ENCODE measurements at places on chromosomes 5 and 9.

DNA sequence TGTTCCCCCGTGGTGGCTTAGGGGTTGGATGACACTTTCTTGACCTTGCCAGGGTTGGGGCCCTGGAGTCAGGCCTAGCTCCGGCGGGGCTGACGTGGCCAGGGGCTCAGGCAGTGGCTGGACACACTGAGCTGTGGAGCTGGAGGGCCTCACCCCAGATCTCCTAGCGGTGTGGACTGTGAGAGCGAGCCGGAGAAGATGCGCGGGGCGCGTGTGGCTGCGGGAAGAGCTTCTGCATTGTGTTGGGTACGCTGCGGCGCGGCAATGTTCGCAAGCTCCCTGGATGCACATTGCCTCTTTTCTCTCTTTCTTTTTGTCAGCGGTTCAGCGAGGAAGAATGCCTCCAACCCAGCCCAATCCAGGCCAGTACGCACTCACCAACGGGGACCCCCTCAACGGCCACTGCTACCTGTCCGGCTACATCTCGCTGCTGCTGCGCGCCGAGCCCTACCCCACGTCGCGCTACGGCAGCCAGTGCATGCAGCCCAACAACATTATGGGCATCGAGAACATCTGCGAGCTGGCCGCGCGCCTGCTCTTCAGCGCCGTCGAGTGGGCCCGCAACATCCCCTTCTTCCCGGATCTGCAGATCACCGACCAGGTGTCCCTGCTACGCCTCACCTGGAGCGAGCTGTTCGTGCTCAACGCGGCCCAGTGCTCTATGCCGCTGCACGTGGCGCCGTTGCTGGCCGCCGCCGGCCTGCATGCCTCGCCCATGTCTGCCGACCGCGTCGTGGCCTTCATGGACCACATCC, 4.8 kb downstream of the NR2F1 start:
- DNase-seq: no peak

GRCh38 chr5:171149333-171149732, 159.7 kb upstream of the TLX3 start:
- no peak for DNase-seq

- DNase-seq: peak; percentile 11
These were observed 45.7 kb downstream of the TMEM174 start for GRCh38 chr5:73218552-73219171.

DNA sequence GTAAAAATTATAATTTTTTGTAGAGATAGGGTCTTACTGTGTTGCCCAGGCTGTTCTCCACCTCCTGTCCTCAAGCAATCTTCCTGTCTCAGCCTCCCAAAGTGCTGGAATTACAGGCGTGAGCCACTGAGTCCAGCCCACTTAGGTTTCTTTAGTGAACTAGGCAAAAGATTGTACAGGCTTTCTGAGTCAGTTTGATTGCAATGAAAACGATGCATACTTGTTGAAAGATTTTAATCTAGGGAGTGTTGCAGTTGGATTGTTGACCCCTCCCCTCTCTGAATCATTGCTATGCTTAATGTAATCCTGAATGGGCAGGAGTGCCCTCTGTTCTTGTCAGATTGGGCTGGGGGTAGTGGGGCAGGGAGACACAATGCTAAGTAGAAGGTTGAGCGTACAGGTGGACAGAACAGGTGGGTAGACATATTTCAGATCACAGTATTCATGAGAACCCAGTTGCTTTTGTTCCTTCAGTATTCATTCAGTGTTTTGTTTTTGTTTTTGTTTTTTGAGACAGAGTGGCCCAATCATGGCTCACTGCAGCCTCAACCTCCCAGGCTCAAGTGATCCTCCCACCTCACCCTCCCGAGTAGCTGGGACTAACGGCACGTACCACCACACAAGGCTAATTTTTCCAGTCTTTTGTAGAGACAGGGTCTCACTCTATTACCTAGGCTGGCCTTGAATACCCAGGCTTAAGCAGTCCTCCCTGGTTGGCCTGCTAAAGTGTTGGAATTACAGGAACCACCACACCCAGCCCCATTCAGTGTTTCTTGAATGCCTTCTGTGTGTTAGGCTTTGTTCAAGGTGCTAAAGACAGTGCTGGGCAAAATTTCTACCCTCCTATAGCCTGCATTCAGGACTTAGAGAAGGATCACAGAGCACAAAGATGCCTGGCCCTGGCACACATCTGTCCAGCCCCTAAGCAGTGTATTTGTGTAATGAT, 70.1 kb downstream of the KIAA1958 start:
- no peak for DNase-seq

- DNase-seq: no peak
These were observed 12.6 kb upstream of the EXOC3 start for GRCh38 chr5:430214-430925.

- DNase-seq: no peak
These were observed 60.9 kb downstream of the NNT start for GRCh38 chr5:43663916-43664315.

- DNase-seq: no peak
These were observed 79.4 kb downstream of the AMBP start for GRCh38 chr9:113998525-113999255.

DNA sequence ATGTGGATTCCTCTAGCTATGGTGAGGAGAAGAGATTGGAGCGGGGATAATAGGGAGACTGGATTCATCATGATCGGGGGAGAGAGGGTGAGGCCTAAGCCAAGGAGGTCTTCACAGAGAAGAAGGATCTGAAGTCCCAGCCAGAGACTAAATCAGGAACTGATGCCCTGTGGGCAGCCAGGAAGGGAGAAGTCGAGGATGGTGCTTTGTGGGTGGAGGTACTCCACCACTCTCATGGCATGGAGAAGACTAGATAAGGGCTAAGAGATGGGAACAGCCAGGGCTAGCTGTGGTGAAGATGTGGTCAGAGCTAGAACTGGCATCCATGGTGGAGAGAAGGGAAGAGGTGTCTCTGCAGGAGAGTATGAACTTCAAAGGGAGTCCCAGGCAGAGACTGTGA, 3.0 kb upstream of the RGS14 start:
- no peak for DNase-seq

GRCh38 chr9:1034271-1034670, 15.9 kb upstream of the DMRT2 start:
- DNase-seq: no peak

GRCh38 chr5:130994496-130995253, 170.4 kb downstream of the HINT1 start:
- no peak for DNase-seq

DNA sequence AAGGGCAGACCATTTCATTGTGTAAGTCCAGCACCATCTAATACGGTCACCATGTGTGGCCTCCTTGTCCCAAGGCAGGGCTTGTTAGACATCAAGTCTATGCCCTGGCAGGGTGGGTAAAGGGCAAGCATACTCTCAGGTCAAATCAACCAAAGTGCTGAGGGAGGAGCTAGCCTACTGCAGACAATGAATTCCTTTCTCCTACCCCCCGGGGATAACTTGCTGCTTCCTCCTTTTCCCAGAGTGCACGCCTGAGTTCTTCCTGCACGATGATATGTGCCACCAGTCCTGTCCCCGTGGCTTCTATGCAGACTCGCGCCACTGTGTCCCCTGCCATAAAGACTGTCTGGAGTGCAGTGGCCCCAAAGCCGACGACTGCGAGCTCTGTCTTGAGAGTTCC, 71.4 kb downstream of the RFK start:
- no peak for DNase-seq

DNA sequence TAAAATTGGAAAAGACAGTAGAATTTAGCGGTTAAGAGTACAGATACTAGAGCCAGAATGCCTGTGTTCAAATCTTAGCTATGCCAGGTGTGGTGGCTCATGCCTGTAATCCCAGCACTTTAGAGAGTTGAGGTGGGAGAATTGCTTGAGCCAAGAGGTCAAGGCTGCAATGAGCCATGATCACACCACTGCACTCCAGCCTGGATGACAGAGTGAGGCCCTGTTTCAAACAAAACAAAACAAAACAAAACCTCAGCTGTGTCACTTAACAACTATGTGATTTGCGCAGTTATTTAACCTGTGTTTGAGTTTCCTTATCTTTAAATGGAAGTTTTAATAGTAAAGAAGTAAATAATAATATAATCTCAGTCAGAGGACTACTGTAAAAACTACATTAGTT, 68.3 kb downstream of the TBCA start:
- DNase-seq: no peak

- DNase-seq: no peak
These were observed 167.3 kb upstream of the MOCS2 start for GRCh38 chr5:53276825-53277224.

- no peak for DNase-seq
These were observed 474 bp downstream of the HMGCR start for GRCh38 chr5:75337366-75338021.

DNA sequence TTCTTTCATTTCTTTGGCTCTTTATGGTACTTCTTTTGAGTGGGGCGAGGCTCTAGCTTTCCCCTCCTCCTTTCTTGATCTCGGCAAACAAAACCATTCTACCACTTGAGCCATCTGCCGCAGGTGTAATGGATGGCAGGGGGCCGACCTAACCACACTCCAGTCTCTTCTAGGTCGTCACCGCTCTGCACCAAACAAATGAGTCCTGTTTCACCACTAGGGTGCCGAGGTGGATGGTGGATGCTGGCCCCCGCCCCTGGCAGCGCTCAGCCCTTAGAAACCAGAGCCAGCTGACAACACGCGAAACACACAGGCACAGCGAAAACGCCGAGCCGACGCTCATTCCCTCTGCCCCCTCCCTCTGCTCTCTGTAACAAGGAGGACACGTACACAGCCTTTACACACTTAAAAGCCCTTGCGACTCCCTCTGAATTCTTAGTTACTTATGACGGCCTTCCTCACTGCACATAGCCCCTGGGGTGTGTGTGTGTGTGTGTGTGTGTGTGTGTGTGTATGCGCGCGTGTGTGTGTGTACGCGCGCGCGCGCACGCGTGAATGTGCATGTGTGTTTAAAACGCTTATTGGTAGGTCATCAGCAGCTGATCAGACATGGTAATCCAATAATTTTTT, 199.4 kb downstream of the MEF2C start:
- peak; percentile 38 for DNase-seq

DNA sequence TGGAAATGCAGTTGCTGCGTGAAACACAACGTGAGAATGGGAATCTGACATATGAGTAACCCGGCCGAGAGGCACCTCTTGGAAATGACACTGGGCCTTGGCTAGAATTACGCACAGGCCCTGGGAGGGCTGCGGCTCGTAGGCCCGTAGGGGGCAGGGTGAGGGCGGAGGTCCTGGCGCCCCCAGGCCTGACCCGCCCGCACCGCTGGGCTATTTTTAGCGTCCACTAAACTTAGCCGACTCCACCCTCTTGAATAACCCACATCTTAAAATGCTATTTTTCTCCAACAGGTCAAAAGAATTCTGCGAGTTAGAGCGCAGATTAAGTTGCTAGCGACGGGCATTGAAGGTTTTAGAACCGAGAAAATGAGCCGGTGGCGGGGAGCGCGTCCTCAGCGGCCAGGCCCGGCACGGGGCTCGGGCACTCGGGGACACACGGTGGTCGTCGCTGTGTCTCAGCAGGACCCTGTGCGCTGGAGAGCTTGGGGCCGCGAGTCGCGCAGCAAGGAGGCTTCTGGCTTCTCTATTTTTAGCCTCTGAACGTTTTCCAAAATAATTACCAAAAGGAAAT, 168.5 kb downstream of the AUH start:
- DNase-seq: peak; percentile 16

GRCh38 chr9:96062854-96063253, 187.4 kb downstream of the ERCC6L2 start:
- DNase-seq: no peak

- no peak for DNase-seq
These were observed 3.7 kb downstream of the ANGPTL2 start for GRCh38 chr9:127118597-127119319.
